Activated CD8-positive, alpha-beta memory T cell treated with anti-CD3 and anti-CD28 coated beads for 36 hours (primary cell): ENCODE measurements at places on chromosomes 3 and 15. TPM values are rescaled to one million over a fixed set of nuclear protein-coding genes. Genes with fewer than 3 reads are reported as not detected.

Gene UBE2E2
- total RNA-seq = 2.3 TPM

Gene GPR27
- 2.2 TPM for total RNA-seq

Gene ATP11B
- total RNA-seq = 79.4 TPM

Gene FSIP1
- 0.61 TPM for total RNA-seq

Gene C3orf22
- not detected for total RNA-seq

Gene SLC28A2
- total RNA-seq = not detected

Gene LRRC34
- 3.5 TPM for total RNA-seq

Gene AGTR1
- total RNA-seq = not detected

Gene HTR3E
- not detected for total RNA-seq

Gene RHCG
- total RNA-seq = not detected

Gene RAD51
- total RNA-seq = 63.8 TPM

Gene FRMD5
- 1.0 TPM for total RNA-seq

Gene CPOX
- total RNA-seq = 55.5 TPM

Gene RTP3
- not detected for total RNA-seq

Gene DLL4
- total RNA-seq = not detected

Gene GOLGA6L7
- total RNA-seq = not detected

Gene MST1R
- 0.80 TPM for total RNA-seq

Gene DCLK3
- not detected for total RNA-seq

Gene TMEM39A
- total RNA-seq = 45.4 TPM

Gene EPHB1
- not detected for total RNA-seq
